ENCODE measurements at places on chromosomes 7 and 10.

DNA sequence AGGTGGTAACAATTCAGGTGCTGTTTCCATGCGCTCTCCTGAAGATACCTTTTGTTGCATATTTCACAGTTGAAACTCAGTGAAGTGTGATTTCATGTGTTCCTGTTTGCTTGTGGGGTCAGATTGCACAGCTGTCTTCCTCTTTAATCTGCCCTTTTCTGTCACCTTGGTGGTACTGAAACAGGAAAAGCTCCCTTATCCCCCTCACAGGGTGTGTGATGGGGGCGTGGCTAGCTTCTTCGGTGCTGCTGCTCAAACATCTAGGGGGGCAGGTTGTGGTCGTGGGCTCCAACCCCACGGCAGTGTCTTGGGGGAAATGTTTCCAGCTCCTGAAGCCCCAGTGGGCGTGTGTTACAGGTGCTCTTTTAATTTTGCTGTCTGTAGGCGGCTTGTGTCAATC is 107.4 kb upstream of the KLF14 start:
- DNase-seq = no peak

DNA sequence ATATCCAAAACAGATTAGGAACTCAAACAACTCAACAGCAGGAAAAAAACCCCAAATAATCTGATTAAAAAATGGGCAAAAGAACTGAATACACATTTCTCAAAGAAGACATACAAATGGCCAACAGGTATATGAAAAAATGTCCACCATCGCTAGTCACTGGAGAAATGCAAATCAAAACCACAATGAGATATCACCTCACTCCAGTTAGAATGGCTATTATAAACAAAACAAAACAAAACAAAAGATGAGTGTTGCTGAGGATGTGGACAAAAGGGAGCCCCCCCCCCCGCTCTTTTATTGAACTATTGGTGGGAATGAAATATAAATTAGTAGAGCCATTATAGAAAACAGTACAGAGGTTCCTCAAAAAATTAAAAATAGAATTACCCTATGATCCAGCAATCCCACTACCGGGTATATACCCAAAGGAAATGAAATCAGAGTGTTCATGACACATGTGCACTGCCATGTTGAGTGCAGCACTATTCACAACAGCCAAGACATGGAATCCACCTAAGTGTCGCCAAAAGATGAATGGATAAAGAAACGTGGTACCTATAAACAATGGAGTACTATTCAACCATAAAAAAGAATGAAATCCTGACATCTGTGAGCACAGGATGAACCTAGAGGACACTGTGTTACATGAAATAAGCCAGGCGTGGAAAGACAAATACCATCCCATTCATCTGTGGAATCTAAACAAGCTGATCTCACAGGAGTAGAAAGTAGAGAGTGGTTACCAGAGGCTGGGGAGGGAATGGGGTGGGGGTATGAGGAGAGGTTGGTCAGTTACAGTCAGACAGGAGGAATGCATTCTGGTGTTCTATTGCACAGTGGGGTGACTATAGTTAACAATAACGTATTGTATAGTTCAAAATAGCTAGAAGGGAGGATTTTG is 78.1 kb upstream of the RHEB start:
- DNase-seq = no peak

DNA sequence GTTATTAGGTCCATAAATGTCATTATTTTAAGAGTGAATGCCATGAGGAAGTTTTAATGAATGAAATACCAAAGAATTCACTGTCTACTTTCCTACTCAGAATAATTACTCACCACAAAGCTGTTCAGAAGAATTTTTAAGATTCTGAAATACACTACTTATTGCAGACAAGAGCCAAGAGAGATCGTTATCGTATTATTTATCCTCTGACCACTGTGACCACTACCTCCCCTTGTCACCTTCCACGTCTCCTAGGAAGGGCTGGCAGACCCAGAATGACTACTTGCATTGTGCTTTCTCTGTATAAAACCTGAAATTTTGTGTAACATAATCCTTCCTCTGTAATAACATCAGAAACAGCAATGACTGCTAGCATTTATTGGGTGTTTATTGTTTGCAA is 81.9 kb downstream of the ABCB5 start:
- DNase-seq = no peak

DNA sequence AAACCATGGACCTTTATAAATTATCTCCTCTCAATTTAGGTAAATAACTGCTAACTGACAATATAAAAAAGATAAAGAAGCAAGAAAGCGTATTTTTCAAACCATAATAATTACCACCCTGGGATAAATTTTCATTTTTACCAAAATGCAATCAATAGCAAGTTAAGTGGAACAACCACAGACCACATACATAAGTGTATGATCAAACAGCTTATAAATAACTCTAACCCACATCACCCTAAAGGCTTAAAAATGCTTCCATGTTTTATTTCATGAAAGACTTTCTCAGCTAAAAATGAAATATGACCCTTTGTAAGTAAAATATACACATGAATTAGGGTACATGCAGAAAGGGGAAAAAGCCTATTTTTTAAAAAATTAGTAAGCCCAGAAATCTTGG is 156.5 kb downstream of the SGMS1 start:
- no peak for DNase-seq
